ENCODE measurements at places on chromosomes 2 and 18.

GRCh38 chr2:230244211-230244610, 18.7 kb downstream of the SP140 start:
- DNase-seq, result no peak

- DNase-seq, result no peak
Measured at GRCh38 chr2:122077114-122077513, 321.7 kb downstream of the TSN start.

DNA sequence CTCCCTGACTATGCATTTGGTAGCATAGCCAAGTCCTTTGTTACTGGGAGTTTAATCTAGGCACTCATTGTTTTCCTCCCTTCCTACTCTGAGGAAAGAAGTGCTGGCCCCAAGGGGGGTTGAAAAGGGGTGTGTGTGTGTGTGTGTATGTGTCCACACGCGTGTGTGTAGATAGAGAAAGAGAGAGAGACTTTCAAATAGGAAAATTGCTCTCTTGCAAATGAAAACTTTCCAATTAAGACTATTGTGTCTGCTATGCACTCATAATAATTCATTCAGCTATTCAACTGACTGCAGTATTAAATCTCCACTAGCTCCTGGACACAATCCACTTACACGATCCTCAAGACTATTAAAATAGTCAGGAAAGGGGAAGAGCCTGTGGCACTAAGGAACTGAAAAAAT, 92.9 kb upstream of the CSRNP3 start:
- DNase-seq, result no peak

DNA sequence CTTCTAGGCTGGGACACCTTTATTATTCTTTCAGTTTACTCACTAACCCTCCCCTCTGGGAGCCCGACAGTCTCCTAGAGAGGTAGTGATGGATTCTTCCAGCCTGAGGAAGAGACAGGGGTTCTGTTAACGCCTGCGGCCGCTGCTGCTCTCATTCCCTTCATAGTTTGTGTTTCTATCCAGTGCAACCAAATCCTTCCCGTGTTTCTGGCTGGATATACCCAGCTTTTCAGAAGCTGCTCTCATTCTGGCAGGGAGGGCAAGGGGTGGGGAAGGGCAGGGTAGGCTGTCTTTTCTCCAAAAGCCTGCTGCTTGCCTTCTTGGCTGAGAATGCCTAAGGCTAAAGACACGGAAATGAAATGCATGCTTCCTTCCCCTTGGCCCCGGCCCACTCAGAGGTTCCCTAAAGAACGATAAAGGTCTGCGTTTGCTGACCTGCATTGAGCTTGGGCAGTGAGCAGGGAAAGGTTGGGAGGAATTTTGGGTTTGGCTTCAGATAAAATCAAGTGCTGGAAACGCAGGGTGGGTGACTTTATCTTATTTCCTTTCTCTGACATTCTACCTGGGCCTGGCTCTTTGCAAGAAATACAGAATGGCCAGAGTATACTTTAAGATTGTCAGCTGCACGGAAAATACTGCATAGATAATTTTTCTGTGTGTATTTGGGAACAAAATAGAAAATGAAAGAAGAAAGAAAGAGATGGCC, 390.9 kb downstream of the NBAS start:
- peak; percentile 8 for DNase-seq

- DNase-seq, result no peak
Measured at GRCh38 chr2:36663295-36663694, 33.2 kb upstream of the VIT start.

DNA sequence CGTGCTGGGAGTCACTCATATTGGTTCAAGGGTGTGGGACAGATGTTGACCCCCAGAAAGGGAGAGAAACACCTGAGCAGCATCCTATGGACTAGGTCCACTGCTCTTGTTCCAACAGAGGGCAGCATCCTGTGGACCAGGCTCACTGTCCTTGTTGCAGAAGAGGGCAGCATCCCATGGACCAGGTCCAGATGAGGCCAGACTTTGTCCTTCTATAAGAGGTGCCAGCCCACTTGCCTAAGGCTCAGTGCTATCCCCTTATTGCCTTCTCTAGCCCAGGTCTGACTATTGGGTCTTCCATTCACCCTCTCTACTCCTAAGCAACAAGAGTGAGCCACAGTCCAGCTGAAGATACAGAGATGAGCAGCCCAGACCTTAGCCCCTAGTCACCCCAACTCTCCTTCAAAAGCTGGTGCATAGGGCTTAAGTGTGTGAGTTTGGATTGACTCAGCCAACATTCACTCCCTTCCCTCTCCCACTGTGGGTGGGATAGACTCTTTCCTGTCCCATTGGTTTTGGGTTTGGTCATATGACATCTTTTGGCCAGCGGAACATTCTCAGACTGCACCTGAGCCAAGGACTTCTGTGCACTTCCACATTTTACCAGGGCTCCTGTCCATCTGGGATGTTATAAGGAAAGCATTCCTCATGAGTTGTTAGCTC, 132.4 kb upstream of the GPC1 start:
- no peak for DNase-seq

- DNase-seq, result no peak
Measured at GRCh38 chr2:37797081-37797480, 125.6 kb upstream of the CDC42EP3 start.

GRCh38 chr18:79878741-79879378, 72.6 kb downstream of the SLC66A2 start:
- no peak for DNase-seq

GRCh38 chr2:62687636-62688035, 17.9 kb upstream of the EHBP1 start:
- DNase-seq, result peak; percentile 50

DNA sequence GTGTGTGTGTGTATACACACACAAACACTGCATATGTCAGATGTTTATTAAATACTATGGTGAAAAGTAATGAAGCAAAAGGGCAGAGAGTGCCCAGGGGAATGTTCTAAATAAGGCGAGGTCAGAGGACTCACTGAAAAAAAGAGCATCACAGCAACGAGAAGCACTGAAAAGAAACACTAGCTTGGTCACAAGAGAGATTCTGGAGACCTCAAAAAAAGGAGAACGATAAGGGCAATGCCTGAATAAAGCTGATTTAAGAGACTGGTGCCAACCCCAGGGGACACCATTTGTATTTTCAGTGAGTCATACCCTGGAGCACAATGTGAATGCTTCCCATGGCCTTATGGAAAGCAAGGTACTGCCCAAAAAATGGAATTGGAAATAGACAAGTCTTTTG, 14.5 kb downstream of the SLC40A1 start:
- no peak for DNase-seq

All from foreskin keratinocyte (primary cell).